ENCODE measurements at places on chromosomes 1 and 21.
A peak's percentile ranks its signal among the peaks of the same experiment; 100 is the strongest.

DNA sequence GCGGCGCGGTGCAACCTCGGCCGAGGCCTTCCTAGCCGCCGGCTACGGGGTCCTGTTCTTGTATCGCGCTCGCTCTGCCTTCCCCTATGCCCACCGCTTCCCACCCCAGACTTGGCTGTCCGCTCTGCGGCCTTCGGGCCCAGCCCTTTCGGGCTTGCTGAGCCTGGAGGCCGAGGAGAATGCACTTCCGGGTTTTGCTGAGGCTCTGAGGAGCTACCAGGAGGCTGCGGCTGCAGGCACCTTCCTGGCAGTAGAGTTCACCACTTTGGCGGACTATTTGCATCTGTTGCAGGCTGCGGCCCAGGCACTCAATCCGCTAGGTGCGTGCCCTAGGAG is 379 bp downstream of the PPCS start:
- no peak for DNase-seq

GRCh38 chr21:35651196-35651595 is 409.1 kb downstream of the SETD4 start:
- no peak for DNase-seq

DNA sequence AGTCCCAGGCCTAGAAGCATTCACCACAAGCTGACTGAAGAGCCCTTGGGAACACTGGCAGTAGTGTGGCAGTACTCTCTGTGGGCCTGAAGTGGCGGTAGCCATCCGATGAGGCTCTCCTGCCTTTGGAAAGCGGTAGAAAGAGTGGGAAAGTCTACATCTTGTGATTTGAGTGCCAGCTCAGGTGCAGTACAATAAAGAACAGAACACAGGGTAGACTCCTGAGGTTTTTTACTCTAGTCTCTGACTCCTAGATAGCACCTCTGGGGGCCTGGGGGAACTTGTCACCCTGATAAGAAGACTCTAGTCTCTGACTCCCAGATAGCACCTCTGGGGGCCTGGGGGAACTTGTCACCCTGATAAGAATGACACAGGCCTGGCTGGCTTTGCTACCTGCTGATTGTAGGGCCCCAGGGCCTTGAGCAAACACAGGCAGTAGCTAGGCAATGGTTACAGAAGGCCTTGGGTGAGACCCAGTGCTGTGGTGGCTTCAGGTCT is 18.0 kb upstream of the IL20 start:
- no peak for DNase-seq

DNA sequence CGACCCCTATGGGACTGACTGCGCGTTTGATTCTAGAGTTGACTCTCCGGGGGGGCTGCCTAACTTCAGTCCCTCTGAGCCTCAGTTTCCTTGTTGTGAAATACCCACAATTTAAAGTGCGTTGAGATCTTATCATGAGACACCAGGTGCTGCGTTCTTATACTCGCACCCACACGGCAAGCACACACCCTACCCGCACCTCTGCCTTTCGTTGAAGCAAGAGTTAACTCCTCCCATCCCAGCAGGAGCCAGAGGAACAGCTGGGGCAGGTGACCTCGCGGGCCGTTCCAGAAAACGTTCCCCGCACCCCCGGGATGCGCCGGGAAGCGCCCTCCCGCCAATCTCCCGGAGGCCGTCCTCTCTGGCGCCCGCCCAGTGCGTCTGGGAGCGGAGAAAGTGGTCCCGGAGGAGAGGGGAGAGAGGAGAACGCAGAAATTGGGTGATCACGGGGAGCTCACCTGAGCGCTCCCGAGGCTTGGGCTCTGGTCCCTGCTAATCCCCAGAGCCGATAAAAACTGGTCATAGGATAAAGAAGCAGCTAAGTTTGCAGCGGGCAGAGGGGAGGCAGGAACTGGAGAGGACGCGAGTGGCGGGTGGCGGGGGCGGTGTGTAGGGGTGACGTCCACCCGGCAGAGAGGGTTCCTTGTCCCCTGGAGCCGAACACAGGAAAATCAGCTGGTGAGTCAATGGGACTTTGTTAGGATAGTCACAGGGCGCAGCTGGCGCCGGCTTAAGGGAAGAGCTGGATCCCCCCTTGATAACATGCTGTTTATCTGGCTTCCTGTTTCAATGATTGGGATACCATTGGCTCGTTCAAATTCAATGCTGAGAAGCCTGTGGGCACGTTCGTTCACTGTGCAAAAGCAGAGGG is 869 bp downstream of the NAV1 start:
- DNase-seq = no peak

DNA sequence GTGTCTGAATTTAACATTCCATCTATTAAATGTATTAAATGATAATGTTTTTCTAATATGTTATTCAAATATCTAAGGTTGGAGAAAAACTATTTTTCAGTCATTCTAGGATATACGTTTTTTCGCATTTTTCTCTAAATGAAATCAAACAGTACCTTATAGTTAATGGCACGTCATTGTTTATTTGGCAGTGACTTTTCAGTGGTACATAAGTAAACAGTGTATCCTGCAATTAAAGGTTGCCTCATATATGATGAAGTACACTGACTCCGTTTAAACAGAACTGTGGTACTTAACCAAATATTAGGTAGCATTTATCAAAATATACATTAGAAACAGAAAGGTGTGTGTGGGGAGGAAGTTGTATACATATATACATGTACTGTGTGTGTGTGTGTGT is 79.2 kb downstream of the EPS15 start:
- no peak for DNase-seq

- DNase-seq = no peak
Measured at GRCh38 chr1:218633238-218633988, 288.3 kb downstream of the TGFB2 start.

- DNase-seq = no peak
Measured at GRCh38 chr1:232965912-232966217, 15.5 kb downstream of the NTPCR start.

DNA sequence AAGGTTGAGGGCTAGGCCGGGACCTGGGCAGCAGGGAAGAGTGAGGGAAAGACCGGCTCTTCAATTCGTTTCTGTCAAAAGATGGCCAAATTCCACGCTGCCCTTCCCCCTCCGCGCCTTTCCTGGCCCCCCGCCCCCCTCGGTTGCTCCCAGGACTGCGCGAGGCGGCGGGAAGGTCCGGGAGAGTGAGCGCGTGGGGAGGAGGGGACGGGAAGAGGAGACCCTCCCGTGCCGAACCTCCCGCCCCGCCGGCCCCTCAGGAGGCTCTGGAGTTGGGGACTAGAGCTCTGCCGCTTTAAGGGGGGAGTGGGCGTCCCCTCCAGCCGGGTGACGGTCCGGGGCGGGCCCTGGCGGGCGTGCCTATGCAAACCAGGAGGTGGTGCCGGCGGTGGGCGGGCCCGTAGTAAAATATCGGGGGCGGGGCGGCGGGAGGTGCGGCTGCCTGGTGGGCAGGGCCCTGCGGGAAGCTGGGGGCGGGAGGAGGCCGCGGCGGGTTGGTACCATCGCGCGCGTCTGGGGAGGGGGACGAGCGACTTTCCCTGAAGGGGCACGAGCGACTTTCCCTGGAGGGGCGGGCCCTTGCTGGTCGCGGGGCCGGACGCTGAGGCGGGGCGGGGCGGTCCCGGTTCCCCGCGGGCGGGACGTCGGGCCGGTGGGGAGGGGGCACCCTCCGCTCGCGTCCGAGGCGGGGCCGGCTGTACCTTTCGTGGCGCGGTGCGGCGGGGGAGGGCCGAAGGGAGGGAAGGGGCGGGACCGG is 58.2 kb downstream of the BCL9 start:
- peak; percentile 96 for DNase-seq

DNA sequence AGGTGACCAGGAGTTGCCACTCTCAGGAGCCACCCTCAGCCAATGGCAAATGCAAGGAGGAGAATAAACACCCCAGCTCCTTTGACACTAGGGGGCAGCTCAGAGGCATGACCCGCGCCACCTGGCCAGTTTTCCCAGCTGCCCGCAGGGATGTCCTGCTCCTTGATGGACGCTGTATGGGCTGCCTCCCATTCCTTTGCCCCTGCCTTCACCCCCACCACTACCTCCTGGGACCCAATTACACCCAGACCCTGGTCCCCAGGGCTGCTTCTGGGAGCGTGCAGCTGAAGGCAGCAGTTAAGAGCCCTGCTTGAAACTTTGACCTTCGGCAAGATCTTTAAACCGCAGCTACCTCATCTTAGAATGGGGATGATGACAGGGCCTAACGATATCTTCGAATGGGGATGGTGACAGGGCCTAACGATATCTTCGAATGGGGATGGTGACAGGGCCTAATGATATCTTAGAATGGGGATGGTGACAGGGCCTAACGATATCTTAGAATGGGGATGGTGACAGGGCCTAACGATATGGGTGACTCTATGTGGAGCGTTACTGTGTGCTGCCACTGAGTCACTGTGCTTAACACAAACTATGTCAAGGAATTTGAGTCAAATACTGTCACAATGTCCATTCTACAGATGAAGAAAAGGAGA is 163.0 kb upstream of the KAZN start:
- DNase-seq = no peak

DNA sequence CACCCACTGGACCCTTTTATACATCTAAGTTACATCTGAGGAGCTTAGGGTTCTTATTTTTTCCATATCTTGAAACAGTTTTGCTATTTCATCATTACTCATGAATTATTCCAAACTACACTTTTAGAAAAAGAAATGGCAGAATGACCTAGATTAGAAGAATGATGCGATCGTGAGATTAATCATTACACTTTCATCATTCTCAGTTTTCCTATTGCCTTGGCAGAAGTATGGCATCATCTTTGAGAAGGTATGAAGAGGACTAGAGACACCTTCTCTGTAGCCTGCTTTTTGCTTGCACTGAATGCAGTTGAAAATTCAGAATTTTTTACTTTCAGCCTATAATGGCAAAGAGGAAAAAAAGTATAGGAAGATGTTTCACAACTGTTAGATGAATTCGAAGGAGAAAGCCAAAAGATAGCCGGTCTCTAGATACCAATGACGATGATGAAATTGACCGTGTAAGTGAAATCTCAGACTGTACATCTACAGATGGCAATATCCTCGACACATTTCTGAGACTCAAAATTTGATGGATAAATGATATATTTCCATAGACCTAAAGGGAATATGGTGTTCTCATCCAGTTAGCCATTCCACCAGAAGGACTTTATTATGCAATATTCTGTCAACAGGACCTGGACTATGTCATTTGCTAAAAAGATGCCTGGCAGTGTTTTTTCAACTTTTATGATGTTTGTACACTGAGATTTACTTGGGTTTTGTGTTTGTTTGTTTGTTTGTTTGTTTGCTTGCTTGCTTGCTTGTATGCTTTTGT is 191.8 kb downstream of the TOMM20 start:
- no peak for DNase-seq

- DNase-seq = no peak
Measured at GRCh38 chr1:109396871-109397580, 692 bp downstream of the SORT1 start.

DNA sequence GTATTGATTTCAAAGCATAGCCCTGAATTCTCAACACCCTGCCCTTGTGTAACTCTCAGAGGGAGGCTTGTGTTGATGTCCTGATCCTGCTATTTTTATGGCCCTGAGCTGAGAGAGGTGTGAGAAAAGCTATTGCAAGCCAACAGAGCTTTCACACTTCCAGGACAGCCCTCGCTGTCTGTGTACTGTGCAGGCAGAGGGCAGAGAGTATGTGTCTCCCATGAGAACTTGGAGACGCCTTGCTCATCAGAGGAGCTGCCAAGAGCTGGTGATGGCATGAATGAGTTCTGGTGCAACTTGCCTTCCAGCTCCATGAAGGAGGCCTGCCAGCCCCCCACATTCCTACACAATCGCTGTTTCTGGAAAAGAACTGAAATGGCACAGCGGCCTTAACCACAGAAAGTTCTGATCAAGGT is 144.1 kb upstream of the AJAP1 start:
- DNase-seq = no peak

DNA sequence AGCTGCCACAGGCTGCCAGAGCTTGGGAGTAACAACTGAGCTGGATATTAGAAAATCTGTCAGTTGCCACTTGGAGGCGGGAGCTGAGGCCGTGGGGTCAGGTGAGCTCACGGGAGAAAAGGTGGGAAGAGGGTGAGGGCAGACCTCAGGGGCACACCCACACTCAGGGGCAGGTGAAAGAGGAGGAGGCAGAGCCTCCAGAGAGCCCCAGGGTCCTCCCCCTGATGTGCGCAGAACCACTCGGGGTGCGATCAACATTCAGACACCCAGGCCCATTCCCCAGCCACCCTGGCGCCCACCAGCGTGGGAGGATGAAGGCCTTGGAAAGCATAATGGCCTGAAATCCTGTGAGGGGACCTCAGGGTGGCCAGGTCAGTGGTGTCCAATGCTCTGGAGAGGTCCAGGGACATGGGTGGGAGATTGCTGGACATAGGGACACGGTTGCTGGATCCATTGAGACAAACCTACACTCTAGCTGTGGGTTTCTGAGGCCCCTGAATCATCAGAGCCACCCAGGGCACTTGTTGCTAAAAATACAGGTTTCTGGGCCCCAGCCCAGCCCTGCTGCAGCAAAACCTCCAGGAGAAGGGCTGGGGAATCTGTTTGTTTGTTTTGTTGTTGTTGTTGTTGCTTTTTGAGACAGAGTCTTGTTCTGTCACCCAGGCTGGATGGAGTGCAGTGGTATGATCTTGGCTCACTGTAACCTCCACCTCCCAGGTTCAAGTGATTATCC is 49.4 kb upstream of the GPR153 start:
- DNase-seq = no peak

DNA sequence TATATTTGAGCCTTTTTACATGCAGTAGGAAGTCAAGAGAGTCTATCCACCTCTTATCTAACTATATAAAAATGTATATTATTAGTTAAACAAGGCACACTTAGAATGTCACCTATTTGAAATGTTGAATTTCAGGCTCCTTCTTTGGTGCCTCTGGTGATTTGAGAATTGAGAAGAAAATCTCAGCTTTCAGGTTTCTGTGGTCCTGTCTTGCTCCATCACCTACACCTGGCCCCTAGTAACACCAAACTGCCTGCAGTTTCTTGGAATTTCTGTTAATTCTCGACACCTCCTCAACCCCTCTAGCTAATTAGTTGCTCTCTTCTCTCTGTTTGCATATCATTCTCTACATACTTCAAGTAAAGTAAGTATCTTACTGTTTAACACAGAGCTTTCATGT is 54.9 kb upstream of the WNT2B start:
- no peak for DNase-seq

GRCh38 chr1:230016159-230016558 is 50.9 kb upstream of the GALNT2 start:
- DNase-seq = no peak

GRCh38 chr1:55282058-55282457 is 66.9 kb upstream of the USP24 start:
- DNase-seq = no peak

- DNase-seq = no peak
Measured at GRCh38 chr1:61865646-61866220, 123.5 kb downstream of the PATJ start.

- no peak for DNase-seq
Measured at GRCh38 chr1:28508435-28508754, 2.6 kb downstream of the RCC1 start.

- no peak for DNase-seq
Measured at GRCh38 chr1:198272492-198272891, 115.7 kb downstream of the NEK7 start.

- peak; percentile 48 for DNase-seq
Measured at GRCh38 chr21:20527731-20528460, 470.3 kb upstream of the NCAM2 start.

DNA sequence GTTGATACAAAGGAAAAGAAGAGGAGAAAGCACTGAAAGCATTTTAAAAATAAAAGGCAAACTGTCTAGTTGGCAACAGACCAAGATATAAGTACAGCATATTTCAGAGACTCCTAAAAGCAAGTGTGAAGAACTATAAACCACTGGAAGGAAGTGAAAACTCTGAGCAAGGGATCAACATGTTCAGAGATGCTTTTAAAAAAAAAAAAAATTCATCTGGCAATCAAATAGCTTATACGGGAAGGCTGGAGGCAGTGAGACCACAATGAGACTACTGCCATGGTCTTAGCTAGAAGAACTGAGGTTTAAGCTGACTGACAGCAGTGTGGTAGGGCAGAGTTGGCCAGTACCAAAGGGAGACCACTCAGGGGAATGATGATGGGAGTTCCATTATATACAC is 124.3 kb downstream of the VAV3 start:
- no peak for DNase-seq

Measured in right lung (tissue), 10 donors.